Neural crest cell (in vitro differentiated cells): ENCODE measurements at places on chromosomes 4 and X. TPM values are rescaled to one million over a fixed set of nuclear protein-coding genes. Genes with fewer than 3 reads are reported as not detected.

GRCh38 chr4:10184041-10184440 lies 67.4 kb upstream of the WDR1 start:
- no peak overlapping the region for H3K27ac ChIP-seq
- H3K36me3 ChIP-seq, result no peaks in the 10 kb centered on the region
- DNase-seq, result no peak
- H3K4me1 ChIP-seq, result no peaks in the 10 kb centered on the region
- no peak overlapping the region for H3K4me3 ChIP-seq

DNA sequence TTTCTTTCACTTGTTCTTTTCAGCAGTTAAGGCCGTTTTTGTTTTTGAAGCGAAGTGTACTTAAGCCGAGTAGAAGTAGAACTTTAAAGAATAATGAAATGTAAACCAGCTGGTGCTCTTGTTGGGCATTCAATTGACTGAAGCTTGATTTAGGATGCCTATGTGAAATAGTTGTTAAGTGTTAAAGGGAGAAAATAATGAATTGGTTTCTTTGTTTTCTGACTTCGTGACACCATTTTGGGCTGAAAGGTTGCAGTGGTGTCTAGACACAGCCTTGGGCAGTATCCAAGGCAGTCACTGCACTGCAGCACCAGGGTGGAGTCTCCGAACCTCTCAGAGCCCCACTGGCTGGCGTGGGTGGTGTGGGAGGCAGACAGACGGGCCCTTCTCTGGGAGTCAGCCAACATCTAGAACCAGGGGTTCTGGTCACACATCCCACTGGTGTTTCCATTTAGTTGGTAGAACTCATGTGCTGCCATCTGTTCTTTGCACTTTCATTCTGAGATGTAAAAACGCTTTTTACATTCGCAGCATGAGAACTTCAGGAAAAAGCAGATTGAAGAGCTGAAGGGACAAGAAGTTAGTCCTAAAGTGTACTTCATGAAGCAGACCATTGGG lies 3.5 kb downstream of the UCHL1 start:
- no peak overlapping the region for H3K27ac ChIP-seq
- peaks cover 6% of the 10 kb centered on the region for H3K27me3 ChIP-seq
- peak overlapping the region; percentile 25 for H3K4me3 ChIP-seq
- DNase-seq, result no peak

DNA sequence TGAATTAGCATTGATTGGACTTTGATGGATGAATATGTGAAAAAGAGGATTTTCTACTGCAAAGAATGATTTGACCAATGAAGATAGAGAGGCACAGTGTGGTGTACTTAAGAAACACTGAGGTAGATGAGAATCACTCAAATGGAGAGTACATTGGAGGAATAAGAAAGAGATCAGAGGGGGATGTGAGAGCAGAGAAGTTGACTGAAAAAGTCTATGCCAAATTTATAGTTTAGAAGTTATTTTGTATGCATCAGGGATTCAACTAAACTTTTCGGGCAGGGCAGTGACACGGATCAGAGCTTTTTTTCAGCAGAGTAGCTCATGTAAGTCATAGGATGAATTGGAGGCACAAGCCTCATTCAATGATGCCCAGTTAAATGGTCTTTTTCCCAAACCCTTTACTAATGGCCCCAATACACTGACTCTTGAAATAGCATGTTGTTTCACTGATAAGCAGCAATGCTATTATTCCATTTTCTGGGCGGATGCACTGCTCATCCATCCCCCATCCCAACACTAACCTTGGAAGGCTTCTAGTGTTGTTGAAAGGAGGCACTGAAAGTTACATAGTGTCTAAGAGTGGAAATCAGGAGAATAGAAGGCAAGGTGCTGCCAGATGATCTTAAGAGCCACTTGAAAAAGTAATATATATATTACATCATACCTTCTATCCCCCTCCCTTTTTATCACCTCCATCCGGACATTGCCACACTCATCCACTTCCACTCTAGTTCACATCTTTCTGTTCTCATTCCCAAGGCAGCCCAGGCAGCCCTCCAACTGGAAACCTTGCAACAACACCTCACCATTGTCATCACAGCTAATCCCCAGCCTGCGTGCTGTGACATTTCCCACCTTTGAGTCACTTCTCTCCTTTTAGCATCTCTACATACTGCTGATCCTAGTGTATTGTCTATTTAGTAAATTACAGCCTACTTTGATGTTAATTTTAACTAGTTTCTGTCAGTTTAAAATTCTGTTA lies 46.1 kb downstream of the ARHGAP24 start:
- H3K4me3 ChIP-seq, result no peak overlapping the region
- no peaks in the 10 kb centered on the region for H3K4me1 ChIP-seq
- no peak for DNase-seq
- H3K36me3 ChIP-seq, result no peaks in the 10 kb centered on the region
- no peak overlapping the region for H3K27ac ChIP-seq
- H3K27me3 ChIP-seq, result no peaks in the 10 kb centered on the region

- peaks cover 5% of the 10 kb centered on the region for H3K36me3 ChIP-seq
- no peak overlapping the region for H3K27ac ChIP-seq
- H3K4me1 ChIP-seq, result peaks cover 4% of the 10 kb centered on the region
- DNase-seq, result no peak
- H3K27me3 ChIP-seq, result no peaks in the 10 kb centered on the region
Measured at GRCh38 chrX:24014388-24015018, 12.5 kb downstream of the KLHL15 start.

GRCh38 chr4:58360354-58361133 lies 1250.4 kb upstream of the IGFBP7 start:
- H3K27ac ChIP-seq, result no peak overlapping the region
- no peaks in the 10 kb centered on the region for H3K4me1 ChIP-seq
- no peak for DNase-seq
- no peaks in the 10 kb centered on the region for H3K27me3 ChIP-seq
- peaks cover 9% of the 10 kb centered on the region for H3K36me3 ChIP-seq

DNA sequence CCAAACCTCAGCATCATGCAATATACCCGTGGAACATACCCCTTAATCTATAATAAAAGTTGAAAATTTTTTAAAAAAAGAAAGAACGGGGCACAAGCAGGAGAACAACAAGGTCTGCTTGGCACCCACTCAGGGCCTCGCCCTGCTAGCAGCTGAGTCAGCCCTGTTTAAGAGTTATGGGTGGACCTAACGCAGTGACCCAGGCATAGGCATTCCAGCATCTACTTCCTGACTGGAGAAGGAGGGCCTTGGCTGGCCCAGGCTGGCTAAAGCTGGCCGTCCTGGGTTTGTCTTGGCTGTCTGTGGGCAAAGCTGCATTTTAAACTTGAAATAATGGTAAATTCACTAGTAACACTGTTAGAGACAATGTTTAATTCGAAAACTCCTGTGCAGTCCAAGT lies 236.7 kb upstream of the PGRMC2 start:
- no peaks in the 10 kb centered on the region for H3K27me3 ChIP-seq
- H3K4me3 ChIP-seq, result no peak overlapping the region
- no peak for DNase-seq
- H3K36me3 ChIP-seq, result no peaks in the 10 kb centered on the region
- no peak overlapping the region for H3K27ac ChIP-seq
- H3K4me1 ChIP-seq, result peaks cover 32% of the 10 kb centered on the region

DNA sequence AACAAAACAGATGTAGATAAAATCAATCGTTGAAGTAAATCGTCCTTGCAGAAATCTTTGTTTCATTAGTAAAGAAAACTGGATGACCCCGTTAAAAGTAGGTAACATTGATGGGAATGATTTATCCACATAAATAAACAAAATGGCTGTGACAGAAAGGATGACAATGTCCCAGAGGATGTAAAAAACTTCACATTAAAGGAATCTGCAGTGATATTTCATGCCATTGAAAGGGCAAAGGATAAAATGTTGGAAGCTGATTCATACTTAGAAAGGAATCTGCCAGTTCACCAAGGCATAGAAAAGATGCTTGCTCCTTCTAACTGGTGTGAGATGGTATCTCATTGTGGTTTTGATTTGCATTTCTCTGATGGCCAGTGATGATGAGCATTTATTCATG lies 24.2 kb upstream of the EPGN start:
- no peak overlapping the region for H3K4me3 ChIP-seq
- H3K4me1 ChIP-seq, result no peaks in the 10 kb centered on the region
- no peaks in the 10 kb centered on the region for H3K36me3 ChIP-seq
- no peak overlapping the region for H3K27ac ChIP-seq
- no peak for DNase-seq

- no peak for DNase-seq
- no peak overlapping the region for H3K4me3 ChIP-seq
- H3K27me3 ChIP-seq, result peaks cover 3% of the 10 kb centered on the region
- peak overlapping the region; percentile 50 for H3K27ac ChIP-seq
- no peaks in the 10 kb centered on the region for H3K36me3 ChIP-seq
- peaks cover 12% of the 10 kb centered on the region for H3K4me1 ChIP-seq
Measured at GRCh38 chr4:7330811-7331681, 103.7 kb downstream of the PSAPL1 start.

GRCh38 chr4:7144374-7145290 lies 47.7 kb upstream of the SORCS2 start:
- H3K27me3 ChIP-seq, result no peaks in the 10 kb centered on the region
- H3K27ac ChIP-seq, result no peak overlapping the region
- peaks cover 8% of the 10 kb centered on the region for H3K4me1 ChIP-seq
- H3K36me3 ChIP-seq, result no peaks in the 10 kb centered on the region

GRCh38 chr4:17758485-17758884 lies 22.9 kb downstream of the FAM184B start:
- H3K4me1 ChIP-seq, result peaks cover 17% of the 10 kb centered on the region
- H3K27ac ChIP-seq, result no peak overlapping the region
- no peak for DNase-seq
- H3K27me3 ChIP-seq, result peaks cover 18% of the 10 kb centered on the region

DNA sequence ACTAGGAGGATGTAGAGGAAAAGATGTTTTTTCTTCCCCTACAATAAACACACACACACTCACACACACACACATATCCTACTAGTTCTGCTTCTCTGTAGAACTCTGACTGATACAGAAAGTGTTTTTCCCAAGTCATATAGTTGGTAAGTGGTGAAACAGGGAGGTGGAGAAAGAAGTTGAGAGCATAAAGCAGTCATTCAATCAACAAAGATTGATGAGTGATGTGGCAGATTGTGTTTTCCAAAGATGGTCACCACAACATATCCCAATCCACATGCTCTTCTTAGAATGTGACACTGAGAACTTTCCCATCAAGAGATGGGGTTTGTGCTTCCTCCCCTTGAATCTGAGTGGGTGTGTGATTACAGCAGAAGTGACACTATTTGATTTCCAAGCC lies 123.4 kb upstream of the ATP6AP2 start:
- H3K4me3 ChIP-seq, result no peak overlapping the region
- H3K4me1 ChIP-seq, result peaks cover 45% of the 10 kb centered on the region
- no peak for DNase-seq
- H3K27ac ChIP-seq, result no peak overlapping the region

- H3K4me1 ChIP-seq, result peaks cover 24% of the 10 kb centered on the region
- H3K27ac ChIP-seq, result peak overlapping the region; percentile 98
- no peak for DNase-seq
- peak overlapping the region; percentile 95 for H3K4me3 ChIP-seq
- H3K36me3 ChIP-seq, result peaks cover 50% of the 10 kb centered on the region
- no peaks in the 10 kb centered on the region for H3K27me3 ChIP-seq
Measured at GRCh38 chr4:498328-498904, 540 bp downstream of the ZNF721 start.

GRCh38 chrX:3263681-3264126 lies 82.7 kb downstream of the MXRA5 start:
- no peak overlapping the region for H3K4me3 ChIP-seq
- H3K36me3 ChIP-seq, result peaks cover 3% of the 10 kb centered on the region
- peaks cover 15% of the 10 kb centered on the region for H3K4me1 ChIP-seq
- no peak overlapping the region for H3K27ac ChIP-seq

- no peak for DNase-seq
- H3K36me3 ChIP-seq, result peaks cover 22% of the 10 kb centered on the region
- no peak overlapping the region for H3K27ac ChIP-seq
- H3K4me1 ChIP-seq, result peaks cover 19% of the 10 kb centered on the region
Measured at GRCh38 chr4:56195025-56195424, 192.3 kb downstream of the AASDH start.

ADAMTS3 gene
- 2.7 and 3.0 TPM in 2 replicates for total RNA-seq

TMSB15B gene
- total RNA-seq, result 36.8 and 40.7 TPM in 2 replicates

RAP1GDS1 gene
- total RNA-seq, result 46.0 and 46.3 TPM in 2 replicates

DGAT2L6 gene
- total RNA-seq, result not detected in 2 replicates

LPAR4 gene
- 17.3 and 20.1 TPM in 2 replicates for total RNA-seq
